ENCODE measurements at places on chromosomes 12 and 14.

DNA sequence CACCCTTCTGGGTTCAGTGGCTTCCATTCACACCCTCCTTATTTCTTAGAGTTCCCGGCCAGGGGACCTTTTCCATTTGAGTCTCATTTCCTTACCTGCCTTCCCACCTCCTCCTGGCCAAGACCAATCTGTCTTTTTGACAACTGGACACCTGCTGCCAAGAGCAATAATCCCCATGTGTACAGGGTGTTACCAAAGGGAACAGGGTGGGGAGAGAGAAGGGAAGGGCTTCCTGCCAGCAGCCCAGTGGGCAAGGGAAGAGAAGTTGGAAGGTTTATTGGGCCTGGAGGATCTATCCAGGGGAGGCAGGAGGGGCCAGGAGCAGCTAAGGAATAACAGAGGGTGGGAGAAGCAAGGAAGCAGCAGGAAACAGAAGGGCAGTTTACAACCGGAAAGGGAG lies 346.2 kb downstream of the C12orf75 start:
- DNase-seq = no peak

GRCh38 chr12:2336409-2336829 lies 283.6 kb downstream of the CACNA1C start:
- no peak for DNase-seq

DNA sequence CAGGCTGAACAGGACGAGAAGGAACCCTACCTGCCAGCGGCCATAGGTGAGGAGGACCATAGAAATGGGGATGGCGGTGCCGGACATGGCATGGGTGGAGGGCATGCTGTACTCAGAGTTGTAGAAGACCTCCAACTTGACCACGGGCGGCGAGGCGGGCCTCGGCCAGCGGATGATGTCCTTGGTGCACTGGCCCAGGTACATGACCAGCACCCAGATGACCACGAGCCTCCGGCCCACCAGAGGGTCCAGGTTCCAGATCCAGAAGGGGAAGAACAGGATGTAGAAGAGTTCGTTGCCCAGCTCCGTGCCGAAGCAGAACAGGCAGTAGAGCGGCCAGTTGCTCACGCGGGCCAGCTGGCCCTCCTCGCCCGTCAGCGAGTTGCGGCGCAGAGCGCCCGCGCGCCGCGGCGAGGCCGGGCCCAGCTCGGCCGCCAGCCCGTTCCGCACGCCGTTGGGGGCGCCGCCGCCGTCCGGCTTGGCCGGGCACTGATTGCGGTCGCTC lies 582 bp downstream of the SGPP1 start:
- DNase-seq = peak; percentile 8

GRCh38 chr12:66270613-66271012 lies 31.7 kb upstream of the HELB start:
- no peak for DNase-seq

DNA sequence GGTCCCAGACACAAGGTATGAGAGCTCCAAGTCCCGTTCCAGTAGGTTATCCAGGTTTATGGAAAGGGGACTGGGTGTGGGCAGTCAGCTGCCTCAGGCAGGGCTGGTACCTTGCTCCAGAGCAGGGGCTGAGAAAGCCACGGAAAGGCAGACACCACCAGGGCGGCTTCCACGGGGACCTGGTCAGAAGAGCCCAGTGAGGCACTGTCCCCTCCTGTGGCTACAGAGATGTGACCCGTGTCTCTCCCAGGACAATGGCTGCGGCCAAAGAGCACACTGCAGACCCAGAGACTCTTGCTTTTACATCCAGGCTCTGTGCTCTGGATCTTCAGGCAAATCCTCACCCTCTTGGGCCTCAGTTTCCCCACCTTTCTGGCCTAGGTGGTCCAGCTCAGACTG lies 8.8 kb downstream of the SERPINA4 start:
- no peak for DNase-seq

DNA sequence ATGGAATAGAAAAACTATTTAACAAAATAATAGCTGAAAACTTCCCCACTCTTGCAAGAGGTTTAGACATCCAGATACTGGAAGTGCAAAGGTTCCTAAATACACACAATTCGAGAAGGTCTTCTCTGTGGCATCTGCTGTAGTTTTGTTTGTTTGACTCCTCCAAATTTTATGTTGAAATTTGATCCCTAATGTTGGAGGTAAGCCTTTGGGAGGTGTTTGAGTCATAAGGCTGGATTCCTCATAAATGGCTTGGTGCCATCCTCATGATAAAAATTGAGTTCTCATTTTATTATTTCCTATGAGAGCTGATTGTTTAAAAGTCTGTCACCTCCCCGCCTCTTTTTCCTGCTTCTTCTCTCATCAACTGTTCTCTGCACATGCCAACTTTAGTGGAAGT lies 182.7 kb downstream of the MYRFL start:
- no peak for DNase-seq

DNA sequence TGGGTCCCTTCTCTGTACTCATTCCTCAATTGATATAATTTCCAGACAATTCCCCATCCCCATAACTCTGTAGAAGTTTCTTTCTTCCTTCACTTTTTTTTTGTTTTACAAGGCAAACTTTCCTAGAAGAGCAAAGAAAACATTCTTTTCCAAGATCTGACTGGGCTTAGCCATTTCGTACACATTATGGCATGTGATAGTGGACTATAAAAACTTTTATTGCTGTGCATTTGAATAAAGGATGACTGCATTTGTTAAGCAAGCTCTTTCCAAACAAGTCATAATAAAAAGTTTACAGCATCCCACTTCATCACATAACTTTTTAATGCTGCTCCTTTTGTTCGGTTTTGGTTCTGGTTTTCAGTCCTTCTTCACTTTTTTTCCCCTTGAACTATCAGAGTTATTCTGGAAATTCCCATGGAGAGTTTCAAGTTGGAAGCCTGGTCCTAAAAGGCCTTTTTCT lies 231.0 kb upstream of the HMGA2 start:
- no peak for DNase-seq

DNA sequence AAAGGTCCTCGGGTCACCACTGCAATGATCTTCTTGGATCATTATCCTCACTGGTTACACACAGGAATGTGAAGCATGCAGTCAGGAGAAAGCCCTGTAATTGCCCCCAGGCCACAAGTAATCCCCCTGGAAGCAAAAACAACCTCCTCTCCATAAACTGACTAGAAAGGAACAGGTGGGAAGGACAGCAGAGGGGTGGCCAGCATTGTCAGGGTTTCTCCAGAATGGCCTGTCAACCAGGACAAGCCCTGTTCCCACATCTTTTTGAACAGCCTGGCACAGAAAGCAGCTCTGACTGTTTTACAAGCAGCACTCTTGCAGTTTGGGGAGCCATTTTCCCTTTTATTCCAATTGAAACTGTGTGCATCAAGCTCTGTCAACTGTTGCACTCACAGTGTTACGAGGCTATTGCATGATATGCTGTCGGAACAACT lies 36.1 kb downstream of the TMCC3 start:
- DNase-seq = no peak

- DNase-seq = no peak
Measured at GRCh38 chr12:118448341-118448740, 72.0 kb downstream of the SUDS3 start.

GRCh38 chr12:102953221-102953620 lies 4.3 kb upstream of the ASCL1 start:
- no peak for DNase-seq

DNA sequence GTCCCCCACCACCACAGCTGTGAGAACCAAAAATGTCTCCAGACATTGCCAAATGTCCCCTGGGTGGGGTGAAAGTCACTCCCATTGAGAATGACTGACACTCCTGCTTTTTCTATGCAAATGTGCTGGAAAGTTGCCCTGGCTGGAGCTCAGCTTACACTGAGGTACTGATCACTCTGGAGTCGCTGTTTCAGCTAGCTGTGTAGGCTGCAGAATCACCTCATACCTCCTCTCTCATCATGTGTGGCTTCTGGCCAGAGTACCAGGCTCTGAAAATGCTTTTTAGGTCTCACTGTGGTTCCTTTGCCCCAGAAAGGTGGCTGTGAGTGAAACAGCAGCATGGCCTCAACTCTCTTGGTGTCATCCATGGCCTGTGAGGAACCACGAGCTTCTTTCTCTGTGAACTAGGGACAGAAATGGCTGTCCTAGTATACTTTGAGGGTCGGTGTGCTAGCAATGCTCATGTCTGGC lies 414.4 kb downstream of the DPF3 start:
- no peak for DNase-seq

DNA sequence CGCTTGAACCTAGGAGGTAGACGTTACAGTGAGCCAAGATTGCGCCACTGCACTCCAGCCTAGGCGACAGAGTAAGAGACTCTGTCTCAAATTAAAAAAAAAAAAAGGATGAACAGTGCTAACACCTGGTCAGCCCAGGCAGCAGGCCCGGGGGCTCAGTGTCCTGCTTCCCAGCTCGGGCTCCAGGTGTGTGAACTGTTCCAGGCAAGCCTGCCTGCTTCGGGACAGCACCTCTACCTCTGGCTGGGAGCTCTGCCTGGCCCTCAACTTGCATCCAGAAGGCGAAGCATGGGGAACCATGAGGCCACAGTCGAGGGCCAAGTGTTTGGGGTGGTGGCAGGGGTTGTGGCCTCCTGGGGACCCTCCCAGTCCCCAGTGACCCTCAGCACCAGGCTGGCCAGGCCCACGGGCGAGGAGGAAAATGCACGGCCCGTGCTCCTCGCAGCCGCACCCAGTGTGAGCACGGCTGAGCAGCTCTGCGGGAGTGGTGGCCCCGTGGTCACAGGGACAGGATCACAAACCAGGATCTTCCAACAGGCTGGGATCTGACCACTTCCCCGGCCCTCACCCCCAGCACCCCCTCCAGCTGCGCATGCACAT lies 15.5 kb downstream of the CDCA4 start:
- no peak for DNase-seq

DNA sequence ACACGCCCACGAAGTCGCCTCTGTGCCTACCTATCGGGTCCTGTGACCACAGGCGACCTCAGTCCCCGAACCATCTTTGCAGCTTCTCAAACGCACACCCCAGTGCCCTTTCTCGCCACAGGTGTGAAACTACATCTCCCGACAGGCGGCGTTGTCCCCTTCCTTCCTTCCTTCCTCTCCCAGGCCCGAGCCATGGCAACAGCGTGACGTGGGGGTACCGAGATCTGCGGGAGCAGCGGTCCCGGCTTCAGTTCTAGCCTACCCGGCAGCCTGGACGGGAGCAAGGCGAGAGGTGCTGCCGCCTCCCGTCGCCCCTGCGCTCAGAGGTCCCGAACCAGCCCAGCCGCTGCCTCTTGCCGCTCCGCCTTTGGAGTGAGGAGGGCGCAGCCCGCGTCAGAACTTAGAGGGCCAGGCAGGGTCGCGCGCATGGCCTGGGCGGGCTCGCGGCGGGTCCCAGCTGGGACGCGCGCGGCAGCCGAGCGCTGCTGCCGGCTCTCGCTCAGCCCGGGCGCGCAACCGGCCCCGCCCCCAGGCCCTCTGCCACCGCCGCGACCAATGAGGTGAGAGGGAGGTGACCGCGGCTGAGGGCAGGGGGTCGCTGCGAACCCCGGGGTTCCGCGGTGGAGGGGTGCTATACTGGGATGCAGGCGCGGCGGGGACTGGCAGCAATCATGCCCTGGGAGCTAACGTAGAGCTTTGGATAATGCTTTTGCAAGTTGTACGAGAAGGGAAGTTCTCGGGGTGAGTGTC lies at the start of gene COQ10A:
COQ10A (plus strand) TSS at position 250 of the 750 bp plus-strand sequence; CDS start at position 427, 177 bp downstream.
- DNase-seq = peak; percentile 77

DNA sequence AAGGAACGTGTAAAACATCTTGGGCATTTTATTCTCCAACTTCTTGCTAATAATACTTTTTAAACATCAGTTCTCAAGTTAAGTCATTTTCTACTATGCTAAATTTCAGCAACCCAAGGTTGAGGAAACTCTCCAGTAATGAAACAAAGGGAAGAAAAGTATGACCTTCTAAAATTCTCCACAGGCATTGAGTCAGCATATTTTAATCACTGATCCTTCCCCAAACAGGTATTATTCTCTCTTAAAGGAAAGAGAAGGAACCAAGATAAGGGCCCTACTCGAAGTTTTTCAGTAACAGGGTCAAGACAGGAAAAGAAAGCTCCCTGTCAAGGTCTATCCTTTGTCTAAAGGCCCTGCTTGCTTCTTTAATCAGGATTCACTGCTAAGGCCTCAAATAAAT lies 3.0 kb downstream of the KICS2 start:
- DNase-seq = no peak

DNA sequence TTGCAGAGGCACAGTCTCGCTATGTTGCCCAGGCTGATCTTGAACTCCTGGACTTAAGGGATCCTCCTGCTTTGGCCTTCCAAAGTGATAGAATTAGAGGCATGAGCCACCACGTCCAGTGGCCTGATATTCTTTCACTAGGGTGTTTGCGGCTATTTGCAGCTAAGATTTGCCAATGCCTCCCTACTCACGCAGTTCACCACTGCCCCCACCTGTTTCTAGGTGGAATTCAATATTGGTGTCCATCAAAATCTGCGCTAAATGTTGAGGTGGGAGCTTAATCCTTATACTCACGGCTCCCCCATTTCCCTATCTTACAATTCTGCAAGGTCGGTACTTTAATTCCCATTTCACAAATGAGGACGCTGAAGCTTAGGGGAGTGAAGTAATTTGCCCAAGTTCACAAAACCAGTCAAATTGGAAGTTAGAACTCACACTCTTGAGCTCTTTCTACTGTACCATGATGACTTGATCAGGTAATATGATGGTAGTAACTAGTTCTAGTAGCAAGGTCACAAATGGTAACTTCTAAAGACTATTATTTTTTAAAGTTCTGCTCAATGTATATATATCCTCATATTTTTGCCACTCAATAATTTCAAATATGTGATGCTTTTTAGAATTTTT lies 22.1 kb upstream of the LRRC9 start:
- DNase-seq = no peak

DNA sequence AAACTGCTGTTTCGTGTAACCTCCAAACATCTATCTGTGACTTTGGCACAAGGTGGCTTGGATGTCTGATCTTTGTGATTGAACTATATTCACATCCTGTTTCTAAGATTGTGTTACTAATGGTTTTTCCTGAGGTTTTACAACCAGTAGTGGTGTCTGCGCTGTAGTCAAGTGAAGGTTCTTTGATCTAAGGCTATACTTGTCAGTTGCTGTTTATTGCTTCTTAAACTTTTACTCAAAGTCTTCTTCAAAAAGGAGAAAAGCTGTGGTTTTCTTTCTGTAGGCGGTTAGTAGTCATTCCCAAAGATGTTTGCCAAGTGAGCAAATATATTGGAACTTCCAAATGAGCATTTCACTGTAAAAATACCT lies 12.3 kb upstream of the CALM1 start:
- no peak for DNase-seq

DNA sequence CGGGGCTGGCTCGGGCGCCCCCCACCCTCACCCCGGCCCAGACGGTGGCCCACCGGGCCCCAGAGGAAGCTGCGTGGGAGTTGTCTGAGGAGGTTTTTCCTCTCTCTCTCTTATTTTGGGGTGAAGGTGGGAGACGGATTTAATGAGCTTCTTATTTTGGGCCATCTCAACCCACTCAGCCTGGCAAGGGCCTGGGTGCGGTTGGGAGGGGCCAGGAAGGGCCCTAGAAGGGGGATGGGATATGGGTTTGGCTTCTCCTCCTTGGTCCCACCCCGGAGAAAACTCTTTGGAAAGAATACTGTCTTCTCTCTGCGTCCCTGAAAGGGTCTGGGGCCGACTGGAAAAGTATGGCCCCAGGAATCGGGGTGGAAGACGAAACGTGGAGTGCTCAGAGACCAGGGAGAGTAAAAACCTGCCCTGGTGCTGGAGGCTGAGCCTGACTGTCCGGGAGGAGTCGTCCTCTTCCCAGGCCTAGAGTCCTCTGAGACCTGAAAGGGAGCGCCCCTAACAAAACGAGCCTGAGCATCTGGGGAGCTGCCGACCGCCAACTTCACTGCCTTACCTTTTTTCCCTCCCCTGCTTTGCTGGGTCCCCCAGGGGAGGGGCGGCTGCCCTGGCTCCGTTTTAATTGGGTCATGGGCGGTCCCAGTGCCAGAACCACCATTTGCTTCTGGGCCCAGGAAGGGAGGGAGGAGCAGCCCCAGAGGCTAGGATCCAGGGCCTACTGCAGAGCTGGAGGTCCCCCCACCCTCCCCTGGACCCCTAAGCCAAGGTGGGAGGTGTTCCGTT lies 1.6 kb downstream of the MMP14 start:
- DNase-seq = no peak

Measured in stimulated activated CD4-positive, alpha-beta T cell treated with anti-CD3 and anti-CD28 coated beads, Interleukin-1b, Interleukin-23, amount 100 ng/mL, for 24 hours (primary cell).